ENCODE measurements at places on chromosomes 2 and 18. TPM values are rescaled to one million over a fixed set of nuclear protein-coding genes. Genes with fewer than 3 reads are reported as not detected.

DNA sequence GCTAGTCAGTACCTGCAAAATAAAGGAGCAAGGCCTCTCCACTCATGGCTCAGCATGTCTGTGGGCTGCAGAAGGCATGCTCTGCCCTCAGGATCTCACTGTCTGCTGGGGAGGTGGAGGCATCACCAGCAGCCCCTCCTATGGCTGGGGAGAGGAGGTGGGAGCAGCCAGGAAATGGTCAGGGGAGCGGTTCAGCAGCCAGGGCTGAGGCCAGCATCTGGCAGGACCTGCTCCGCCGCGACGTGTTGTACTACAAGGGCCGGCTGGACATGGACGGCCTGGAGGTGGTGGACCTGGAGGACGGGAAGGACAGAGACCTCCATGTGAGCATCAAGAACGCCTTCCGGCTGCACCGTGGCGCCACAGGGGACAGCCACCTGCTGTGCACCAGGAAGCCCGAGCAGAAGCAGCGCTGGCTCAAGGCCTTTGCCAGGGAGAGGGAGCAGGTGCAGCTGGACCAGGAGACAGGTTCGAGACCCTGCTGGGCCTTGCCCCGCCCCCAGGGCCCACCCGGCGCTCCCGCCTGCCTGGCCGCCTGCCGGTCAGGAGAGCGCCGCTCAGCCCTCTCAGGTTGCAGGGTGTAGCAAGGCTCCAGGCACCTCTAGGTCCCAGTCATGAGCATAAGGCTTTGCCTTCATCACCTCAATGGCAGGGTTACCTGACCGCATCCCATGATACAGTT is 49.0 kb downstream of the FAM168B start:
- H3K36me3 ChIP-seq: peaks cover 1% of the 10 kb centered on the region
- H3K27ac ChIP-seq: no peak overlapping the region
- H3K4me1 ChIP-seq: no peaks in the 10 kb centered on the region
- H3K4me3 ChIP-seq: no peak overlapping the region

FKBP1B gene
- 8.6 TPM for total RNA-seq

UPP2 gene
- not detected for total RNA-seq

DNA sequence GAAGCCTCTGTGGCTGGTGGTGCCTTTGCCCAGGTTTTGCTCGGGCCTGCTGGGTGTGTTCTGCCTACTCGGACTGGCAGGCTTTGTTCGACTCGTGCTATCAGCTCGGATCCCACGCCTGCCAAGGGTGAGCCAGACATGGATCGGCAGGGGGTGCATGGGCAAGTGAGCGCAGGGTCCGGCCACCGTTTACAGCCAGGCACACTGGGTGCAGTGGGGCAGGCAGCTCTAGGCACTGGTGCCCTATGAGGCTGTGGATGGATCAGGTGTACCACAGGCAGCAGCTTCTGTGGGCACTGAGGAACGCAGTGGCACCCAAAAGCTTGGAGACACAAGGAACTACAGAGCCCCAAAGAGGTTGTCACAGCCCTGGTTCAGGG is 25.6 kb downstream of the MARCHF7 start:
- H3K27me3 ChIP-seq: no peaks in the 10 kb centered on the region
- no peaks in the 10 kb centered on the region for H3K4me1 ChIP-seq
- H3K36me3 ChIP-seq: no peaks in the 10 kb centered on the region
- H3K27ac ChIP-seq: no peak overlapping the region
- no peak overlapping the region for H3K4me3 ChIP-seq

GRCh38 chr2:218229239-218229638 is 12.2 kb downstream of the ARPC2 start:
- no peaks in the 10 kb centered on the region for H3K27me3 ChIP-seq
- H3K27ac ChIP-seq: peak overlapping the region; percentile 54
- no peaks in the 10 kb centered on the region for H3K4me1 ChIP-seq
- no peak overlapping the region for H3K4me3 ChIP-seq

CDH7 gene
- 1.0 TPM for total RNA-seq

DNA sequence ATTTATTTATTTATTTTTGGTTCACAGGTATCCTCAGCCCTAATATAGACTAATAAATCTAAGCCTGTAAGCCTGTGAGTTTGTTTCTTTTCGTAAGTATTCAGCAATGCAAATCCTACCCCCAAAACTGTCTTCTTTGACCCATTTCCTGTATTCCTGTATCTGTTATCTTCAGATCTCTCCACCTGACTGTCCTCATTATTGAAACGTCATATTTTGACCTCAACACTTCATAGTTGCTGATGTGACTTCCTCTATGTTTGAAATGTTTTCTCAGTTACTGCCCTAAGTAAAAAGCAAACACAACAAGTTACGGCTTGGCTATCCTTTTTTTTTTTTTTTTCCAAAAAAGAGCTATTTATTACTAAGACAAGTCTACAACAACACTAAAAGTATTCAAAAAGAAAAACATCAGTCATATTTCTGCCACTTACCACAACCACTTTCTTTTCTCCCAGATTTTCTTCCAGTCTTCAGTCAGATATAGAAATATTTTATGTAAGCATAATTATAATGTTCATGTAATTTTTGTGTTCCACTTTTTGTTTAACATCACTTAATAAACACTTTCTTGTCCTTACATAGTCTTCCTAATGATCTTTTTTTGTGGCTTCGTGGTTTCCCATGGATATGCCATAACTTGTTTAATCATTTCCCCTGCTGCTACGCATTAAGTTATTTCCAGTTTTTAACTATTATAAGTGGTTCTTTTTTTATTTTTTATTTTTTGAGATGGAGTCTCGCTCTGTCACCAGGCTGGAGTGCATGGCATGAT is 45.0 kb upstream of the EML4 start:
- H3K27ac ChIP-seq: peak overlapping the region; percentile 6
- H3K36me3 ChIP-seq: no peaks in the 10 kb centered on the region
- H3K4me3 ChIP-seq: no peak overlapping the region
- peaks cover 2% of the 10 kb centered on the region for H3K4me1 ChIP-seq

DNA sequence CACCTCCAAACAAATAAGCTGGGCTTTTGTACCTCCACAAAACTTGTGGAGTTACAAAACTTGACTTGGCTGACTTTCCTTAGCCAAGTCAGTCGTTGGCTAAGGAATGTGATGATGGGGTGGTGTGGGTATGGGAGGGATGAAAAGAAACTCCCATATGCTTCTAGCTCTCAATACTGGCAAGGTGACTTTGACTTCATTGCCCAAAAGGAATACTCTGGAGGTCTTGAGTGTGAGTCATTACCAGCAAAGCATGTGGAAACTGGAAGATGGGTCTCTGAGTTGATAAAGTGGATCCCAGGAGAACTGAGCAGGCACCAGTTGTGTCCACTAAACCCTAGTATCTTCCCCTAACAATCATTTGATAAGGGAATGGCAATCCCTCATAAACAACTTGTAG is 226.7 kb downstream of the GULP1 start:
- no peak overlapping the region for H3K4me3 ChIP-seq
- no peak overlapping the region for H3K27ac ChIP-seq
- H3K36me3 ChIP-seq: no peaks in the 10 kb centered on the region
- no peaks in the 10 kb centered on the region for H3K27me3 ChIP-seq
- no peak for DNase-seq

DNA sequence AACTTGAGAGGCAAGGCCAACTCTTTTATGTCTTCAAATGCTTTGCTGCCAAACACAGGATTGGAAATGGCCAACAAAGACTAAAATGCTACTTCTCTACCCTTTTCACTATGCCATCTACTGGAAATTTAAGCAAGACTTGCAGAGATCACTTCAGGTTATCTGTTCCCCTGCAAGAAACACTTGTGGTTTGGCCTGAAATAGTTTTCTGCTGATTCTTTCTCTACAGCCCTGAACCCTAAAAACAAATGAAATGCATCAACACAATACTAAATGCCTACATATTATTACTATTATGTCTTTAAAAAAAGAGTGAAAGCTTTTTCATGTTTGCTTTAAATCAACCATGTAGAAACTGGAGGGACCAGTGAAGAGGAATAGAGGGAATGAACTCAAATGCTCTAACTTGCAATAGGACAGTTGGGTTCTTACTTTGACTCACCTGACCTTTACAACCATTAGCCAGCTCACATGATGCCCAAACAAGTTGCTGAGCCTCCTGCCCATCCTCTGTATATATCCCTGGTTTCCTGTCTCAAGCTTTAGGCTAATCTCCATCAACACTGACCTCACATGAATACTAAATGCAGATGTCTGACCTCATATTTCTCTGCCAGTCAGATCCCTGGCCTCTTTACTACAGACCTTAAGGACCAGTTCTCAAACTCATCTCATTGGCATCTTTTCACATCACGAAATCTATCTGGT is 17.5 kb upstream of the ADAM17 start:
- H3K4me3 ChIP-seq: no peak overlapping the region
- DNase-seq: no peak
- no peaks in the 10 kb centered on the region for H3K36me3 ChIP-seq
- no peak overlapping the region for H3K27ac ChIP-seq

GRCh38 chr18:32093102-32093511 is 1.4 kb downstream of the RNF138 start:
- H3K36me3 ChIP-seq: no peaks in the 10 kb centered on the region
- peak; percentile 41 for DNase-seq
- H3K4me3 ChIP-seq: peak overlapping the region; percentile 87
- H3K27me3 ChIP-seq: no peaks in the 10 kb centered on the region
- peak overlapping the region; percentile 100 for H3K27ac ChIP-seq

REG3A gene
- not detected for total RNA-seq

DNA sequence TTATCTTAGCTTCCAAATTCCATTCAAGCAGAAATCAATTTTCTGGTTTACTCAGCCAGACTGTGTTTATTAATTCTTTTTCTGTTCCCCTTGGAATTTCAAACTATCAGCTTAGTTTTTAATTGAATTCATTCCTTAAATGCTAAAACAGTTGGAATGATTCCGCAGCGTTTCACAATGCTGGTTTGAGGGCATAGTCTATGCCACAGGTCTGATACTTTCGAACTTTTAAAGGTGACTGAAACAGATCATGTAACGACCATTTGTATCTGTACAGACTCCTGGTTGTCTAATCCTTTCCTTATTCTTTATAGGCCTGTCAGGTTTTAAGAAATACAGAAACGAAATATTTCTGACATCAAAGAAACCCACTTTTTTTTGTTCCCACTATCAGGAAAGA is 45.4 kb downstream of the STPG4 start:
- no peak overlapping the region for H3K4me3 ChIP-seq
- H3K36me3 ChIP-seq: no peaks in the 10 kb centered on the region
- DNase-seq: no peak
- H3K4me1 ChIP-seq: no peaks in the 10 kb centered on the region
- no peaks in the 10 kb centered on the region for H3K27me3 ChIP-seq

DNA sequence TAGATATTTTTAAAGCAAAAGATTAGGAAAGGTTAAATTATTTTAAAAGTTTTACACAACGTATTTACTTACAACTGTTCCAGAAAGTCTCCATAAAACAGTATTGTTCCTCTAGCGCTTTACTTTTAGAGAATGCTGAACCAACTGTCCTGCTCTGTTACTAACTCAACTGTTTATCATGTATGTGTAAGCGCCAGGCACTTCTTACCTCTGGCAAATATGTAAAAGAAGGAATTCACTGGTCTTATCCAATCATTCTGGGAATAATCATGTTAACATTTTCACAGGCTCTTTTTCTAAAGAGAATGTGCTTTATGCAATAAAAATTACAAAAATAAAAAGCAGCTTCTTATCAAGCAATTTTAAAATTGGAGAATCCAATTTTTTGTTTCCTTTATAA is 68.0 kb downstream of the COBLL1 start:
- H3K27ac ChIP-seq: no peak overlapping the region
- H3K4me1 ChIP-seq: no peaks in the 10 kb centered on the region
- no peak for DNase-seq
- no peak overlapping the region for H3K4me3 ChIP-seq
- no peaks in the 10 kb centered on the region for H3K27me3 ChIP-seq

DNA sequence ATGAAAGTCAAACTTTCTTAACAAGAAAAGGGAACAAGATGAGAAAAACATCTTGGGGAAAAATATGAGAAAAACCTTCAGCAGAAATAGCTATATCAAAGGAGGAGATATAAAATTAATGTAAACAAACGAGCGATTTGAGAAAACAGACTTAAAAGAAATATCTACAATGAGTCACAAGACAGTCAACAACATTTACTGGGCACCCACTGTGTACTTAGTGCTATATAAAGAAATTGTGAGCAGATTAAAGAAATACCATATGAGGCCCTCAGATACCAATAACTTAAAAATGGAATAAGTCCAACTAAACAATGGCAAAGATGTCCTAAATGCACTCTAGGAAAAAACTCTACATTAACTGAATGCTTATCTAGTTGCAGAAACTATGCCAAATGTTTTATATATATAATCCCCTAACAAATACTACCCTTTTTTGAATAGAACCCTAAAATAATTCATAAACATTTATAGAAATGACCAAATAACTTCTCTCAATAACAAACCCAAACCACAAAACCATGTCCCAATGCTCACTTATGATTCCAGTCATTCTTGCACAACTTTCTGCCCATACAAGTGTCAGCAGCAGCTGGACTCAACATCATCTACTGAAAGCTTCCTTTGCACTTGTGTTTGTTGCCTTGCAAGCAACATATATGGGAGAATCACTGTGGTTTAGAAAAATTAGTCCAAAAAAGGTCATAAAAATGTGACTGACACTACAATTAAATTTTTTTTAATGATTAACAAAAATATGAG is 83.5 kb downstream of the COBLL1 start:
- H3K27ac ChIP-seq: peak overlapping the region; percentile 21
- peak; percentile 37 for DNase-seq
- no peaks in the 10 kb centered on the region for H3K27me3 ChIP-seq
- H3K36me3 ChIP-seq: no peaks in the 10 kb centered on the region
- H3K4me3 ChIP-seq: no peak overlapping the region
- H3K4me1 ChIP-seq: peaks cover 8% of the 10 kb centered on the region

DNA sequence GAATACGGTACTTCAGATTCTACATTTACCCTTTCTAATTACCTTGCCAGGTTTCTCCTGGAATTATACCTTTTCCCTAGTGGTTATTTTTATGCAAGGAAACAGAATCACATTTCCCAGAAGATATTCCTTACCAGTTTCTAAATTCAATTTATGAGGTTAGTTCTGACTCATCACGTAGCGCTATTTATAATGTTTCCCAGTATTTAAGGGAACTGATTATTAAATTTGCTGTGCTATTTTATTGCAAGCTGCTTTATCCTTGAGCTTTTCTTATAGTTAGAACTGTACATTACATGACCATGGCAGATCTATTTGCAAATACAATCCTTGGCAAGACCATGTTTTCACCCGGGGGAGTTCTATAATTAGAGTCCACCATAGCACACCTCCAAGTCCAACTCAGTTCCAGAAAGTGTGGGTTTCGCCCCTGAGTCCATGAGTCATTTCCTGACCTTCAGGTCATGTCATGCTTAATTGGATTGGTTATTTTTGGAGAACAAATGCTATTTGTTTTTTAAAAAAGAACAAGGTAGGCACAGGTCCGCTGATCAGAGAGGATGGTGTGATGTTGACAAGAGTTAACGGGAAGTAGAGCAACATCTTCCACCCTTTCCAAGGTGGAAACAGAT is 126.6 kb downstream of the ZNF532 start:
- DNase-seq: no peak
- no peaks in the 10 kb centered on the region for H3K27me3 ChIP-seq
- no peak overlapping the region for H3K4me3 ChIP-seq
- H3K36me3 ChIP-seq: no peaks in the 10 kb centered on the region
- no peaks in the 10 kb centered on the region for H3K4me1 ChIP-seq
